RKO (cell line): ENCODE measurements at places on chromosomes 2 and 18.

DNA sequence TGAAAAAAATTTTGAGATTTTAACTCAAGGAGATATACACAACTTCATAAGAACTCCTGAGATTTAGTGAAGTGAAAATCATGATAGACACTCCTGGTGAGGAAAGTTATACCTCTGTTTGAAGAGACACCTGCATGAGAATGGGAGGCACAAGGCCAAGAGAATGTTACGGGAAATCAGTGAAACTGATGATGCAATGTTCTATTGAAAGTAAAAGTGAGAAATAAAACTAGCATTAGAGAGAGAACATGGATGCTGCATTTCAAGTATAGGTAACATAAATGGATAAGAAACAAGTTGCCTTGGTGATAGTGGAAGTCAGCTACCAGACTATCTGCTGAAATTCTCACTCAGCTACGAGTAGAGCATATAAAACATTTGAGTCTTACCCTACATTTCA lies 562.1 kb upstream of the FANCL start:
- DNase-seq, result no peak

DNA sequence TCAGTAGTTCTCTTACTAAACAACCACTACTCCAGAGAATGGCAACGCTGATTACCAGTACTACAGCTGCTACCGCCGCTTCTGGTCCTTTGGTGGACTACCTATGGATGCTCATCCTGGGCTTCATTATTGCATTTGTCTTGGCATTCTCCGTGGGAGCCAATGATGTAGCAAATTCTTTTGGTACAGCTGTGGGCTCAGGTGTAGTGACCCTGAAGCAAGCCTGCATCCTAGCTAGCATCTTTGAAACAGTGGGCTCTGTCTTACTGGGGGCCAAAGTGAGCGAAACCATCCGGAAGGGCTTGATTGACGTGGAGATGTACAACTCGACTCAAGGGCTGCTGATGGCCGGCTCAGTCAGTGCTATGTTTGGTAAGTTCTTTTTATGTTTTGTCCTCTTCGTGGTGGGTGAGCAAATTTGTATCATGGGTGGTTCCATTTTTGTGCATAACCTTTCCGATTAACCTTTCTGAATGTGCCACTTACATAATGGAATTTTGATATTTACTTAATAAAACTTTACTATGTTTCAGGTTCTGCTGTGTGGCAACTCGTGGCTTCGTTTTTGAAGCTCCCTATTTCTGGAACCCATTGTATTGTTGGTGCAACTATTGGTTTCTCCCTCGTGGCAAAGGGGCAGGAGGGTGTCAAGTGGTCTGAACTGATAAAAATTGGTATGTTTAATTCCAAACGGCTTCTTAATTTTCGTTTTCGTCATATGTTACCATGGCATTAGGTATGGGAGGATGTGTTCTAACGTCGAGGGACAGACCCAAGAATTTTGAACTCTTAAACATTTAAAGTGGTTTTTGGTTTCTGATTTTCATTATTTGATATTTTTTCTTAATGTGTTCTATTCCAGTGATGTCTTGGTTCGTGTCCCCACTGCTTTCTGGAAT lies 1.3 kb downstream of the SLC20A1 start:
- peak; percentile 61 for DNase-seq

- DNase-seq, result no peak
These were observed 46.4 kb downstream of the TIMM21 start for GRCh38 chr18:74194691-74195090.

- DNase-seq, result peak; percentile 43
These were observed 590 bp downstream of the IFIH1 start for GRCh38 chr2:162317861-162318327.

DNA sequence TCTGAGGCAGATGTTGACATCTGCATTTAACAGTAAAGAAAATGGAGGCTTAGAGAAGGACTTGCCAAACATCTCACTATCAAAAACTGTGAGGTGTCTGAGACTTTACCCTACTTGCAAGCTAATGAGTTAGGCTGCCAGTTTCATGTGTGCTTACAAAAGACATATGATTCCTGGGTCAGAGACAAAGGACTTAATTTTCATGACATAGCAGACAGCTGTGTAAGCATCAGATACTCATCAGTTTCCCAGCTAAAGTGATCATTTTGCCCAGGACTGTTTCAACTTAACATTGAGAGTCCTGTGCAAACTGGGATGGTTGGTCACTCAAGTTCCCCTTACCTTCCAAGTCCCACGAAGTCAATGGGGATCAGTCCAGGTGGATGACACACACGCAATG lies 18.9 kb upstream of the DAPL1 start:
- DNase-seq, result no peak

DNA sequence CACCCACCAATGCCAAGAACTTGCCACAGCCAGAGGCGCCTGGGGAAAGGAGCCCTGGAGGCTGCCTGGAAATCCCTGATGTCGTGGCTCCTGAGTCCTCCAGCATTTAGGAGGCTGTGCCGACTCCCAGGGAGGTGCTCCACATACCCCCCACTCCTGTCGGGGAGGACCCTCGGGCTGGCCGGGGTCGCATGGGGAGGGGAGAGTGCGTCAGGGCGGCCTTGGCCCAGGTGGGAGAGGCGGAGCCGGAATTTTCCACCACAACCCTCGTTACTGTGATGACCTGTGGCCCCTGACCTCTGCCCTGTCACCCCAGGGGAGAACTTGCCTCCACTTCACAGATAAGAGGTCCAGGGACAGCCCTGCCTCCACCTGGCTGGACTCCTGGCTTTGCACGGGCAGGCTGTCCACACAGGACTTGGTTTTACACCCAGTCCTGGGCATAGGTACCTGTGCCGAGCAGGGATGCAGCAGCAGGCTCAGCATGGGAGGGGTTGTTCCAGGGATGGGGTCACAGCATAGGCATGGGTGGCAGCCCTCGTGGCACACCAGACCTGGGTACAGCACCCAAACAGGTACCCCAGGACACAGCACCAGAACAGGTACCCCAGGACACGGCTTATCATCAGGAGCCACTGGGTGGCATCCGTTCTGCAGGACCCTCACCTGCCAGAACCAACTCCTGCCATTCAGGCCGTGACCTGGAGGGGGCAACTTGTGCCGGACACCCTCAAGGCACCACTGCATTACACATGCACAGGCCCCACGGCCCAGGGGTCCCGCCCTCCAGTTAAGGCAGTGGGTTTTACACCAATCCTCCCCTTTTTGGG lies 12.3 kb upstream of the AGXT start:
- no peak for DNase-seq

- DNase-seq, result no peak
These were observed 30.6 kb downstream of the ITGB6 start for GRCh38 chr2:160169471-160169870.

DNA sequence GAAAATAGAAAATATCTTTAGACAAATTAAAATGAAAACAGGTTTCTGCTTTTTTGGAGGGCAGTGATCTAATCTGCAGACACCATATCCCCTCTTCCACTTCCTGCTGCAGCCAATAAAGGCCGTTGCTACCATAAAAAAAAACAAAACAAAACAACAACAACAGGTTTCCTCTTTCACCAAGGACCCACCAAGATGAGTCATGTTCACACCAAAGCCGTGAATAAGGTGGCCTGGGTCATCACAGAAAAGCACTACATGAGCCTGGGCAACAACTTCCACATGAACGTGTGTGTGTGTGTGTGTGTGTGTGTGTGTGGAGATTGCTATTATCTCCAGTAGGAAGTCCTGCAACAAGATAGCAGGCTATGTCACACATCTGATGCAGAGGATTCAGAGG lies 24.8 kb upstream of the TFCP2L1 start:
- peak; percentile 38 for DNase-seq
